Fibroblast of lung (primary cell): ENCODE measurements at places on chromosomes 6 and 20. TPM values are rescaled to one million over a fixed set of nuclear protein-coding genes. Genes with fewer than 3 reads are reported as not detected.

GRCh38 chr6:158016571-158017383 is 35.1 kb downstream of the SYNJ2 start:
- DNase-seq, result peak; percentile 59

DNA sequence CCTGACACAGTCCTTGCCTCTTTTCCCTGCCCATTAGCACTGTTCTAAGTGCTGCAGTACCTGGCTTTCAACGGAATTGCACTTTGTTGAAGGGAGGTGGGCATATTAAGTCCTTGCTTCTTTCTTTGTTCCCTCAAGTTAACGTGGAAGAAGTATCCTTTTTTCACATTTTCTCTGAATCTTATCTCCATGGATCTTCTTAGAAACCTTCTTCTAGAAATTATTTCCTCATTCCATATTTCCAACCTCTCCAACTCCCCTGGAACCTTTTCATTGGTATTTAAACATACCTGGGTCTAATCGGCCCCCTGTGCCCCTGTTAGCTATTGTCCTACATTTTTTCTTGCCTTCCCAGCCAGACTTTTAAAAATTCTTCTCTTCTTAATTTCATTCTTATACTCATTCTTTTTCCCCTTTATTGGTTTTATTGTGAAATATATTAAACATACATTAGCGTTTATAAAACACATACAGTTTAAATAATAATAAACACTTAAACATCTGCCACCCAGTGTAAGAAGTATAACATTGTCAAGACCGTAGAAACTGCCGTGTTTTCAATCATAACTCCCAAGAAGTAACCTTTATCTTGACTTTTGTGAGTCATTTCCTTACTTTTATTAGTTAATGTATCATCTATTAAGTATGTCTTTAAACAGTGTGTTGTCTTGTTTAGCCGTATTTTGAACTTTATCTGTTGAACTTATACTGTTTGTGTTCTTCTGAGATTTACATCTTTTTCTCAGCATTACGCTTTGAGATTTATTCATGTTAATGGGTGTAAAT is 118.2 kb downstream of the CDKAL1 start:
- peak; percentile 59 for DNase-seq

GRCh38 chr20:38032585-38033329 is 499 bp downstream of the TTI1 start:
- no peak for DNase-seq

GRCh38 chr20:37516811-37517750 is 4.0 kb upstream of the NNAT start:
- DNase-seq, result peak; percentile 77

DNA sequence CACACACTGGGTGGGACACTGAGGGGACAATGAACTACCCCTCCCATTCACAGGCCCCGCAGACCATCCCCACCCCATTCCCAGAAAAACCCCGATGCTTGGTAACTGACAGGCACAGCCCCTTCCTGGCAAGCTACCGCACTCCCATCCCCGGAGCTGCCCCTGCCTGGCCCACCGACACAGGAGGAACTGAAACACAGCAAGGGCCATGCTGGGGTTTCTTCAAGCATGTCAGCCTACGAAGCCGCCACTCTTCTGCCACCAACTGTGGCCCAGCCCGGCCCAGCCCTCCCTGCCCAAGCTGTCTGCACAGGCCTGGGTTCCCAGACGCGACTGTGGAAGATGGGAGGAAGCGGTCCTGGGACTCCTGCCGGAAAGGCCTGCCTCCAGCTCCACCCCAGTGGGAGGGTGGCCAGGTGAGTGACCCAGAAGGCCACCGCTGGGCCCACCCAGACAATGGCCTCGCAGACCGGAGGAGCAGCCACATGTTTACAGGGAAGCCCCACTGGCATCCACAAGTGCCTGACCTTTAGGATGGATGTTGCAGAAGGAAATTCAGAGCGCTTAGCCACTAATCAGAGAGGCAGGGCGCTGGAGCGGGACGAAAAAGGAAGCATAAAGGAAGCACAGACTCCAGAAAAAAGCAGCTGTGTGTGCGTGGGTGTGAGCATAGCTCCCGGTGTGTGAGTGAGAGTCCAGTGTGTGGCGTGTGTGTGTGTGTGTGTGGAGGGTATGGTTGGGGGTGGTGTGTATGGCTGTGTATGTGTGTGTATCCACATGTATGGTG is 91.6 kb downstream of the PRND start:
- DNase-seq, result no peak

DNA sequence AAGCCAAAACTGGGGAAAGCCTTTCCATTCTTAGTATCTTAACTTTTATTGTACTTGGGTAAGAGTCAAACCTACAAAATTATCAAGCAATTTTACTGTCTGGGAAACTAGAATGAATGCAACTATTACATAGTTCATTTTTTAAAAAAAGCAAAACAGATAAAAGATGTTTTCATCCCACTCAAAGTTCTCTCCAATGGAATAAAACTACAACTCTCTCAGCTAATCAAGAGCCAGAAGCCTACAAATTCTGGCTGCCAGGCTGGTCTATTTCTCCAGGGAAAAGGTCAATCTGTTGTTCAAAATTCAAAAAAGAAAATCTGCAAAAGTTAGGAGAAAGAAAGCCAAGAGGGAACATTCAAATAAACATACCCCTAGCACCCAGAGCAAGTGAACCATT is 56.2 kb downstream of the COL12A1 start:
- DNase-seq, result no peak

DNA sequence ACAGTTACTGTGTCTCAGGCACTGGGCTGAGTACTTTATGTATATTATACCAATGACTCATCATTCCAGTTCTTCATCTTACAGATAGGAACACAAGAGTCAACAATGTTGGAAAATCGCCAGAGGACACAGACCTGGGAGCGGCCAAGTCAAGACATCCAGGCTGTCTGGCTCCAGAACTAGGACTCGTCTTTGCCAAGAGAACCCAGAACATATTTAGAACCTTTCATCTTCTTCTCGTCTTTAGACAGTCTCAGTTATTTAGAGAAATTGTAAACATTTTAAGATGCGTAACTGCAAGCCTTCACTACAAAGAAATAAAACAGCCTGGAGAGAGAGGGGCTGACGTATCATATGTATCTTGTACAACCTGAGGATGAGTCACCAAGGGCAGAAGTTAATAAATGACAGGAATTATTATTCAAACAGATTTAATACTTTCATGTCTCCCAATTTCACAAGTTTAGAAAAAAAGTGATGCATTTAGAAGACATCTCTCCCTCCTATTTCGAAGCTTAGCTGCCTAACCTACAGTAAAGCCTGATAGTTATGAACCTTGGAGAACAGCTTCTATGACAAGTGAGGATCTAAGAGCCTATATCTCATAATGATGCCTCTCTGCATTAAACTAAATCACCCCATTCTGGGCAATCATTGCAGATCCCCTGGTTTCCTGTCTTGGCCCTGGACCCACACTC is 43.4 kb downstream of the SLC22A3 start:
- peak; percentile 80 for DNase-seq

DNA sequence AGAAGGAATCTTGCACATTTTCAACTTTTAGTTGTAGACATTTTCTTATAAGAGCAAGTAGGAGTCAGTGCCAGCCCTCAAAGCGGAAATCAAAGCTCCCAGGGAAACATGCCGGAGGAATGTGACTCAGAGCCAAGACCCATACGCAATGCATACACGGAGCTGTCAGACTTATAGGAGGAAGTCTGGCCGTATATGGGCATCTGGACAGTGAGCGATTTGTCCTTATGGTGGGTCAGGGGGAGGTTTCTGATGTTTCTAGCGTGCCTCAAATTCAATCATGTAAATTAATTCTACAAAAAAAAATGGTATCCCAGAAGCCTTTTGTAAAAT is 3.6 kb upstream of the CCN2 start:
- DNase-seq, result peak; percentile 99

GRCh38 chr6:154847318-154847717 is 114.1 kb downstream of the SCAF8 start:
- peak; percentile 16 for DNase-seq

DNA sequence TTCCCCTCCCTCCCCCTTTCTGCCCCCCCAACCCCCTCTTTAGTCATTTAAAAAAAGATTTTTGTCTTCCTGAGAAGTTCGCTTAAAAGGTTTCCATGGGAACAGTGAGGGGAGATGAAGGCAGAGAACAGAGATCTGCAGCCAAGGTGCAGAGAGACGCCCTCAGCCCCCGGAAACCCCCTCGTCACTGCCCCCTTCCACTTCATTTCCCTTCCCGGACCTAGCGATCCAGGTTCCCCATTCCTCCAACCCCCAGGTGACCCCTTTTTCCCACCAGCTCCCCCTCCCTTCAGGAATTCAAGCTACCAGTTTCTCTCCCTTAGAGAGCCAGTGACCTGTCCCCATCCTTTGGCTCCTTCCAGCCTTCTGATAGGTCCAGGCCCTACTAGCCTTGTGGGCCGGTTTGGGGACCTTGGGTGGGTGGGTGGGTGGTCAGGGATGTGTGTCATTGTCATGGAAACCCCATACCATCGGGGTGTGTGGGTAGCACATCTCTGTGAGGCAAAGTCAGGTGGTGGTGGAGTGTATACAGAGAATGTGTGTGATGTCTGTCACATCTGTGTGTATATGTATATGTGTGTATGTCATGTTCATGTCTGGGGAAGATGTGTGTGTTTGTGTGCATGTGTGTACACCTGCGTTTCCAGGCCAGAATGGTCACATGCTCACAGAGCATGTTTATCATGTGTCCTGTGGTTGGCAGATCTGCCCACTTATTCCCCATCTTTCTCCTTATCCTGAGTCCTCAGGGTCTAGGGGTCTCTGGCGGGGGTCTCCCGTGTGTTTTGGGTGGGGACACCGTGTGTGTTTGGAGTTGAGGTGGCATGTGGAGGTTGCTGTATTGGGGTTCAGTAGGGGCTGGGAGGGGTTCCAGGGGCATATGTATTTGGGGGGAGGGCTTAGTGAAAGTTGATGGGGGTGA is 7.0 kb downstream of the SYNGAP1 start:
- DNase-seq, result no peak

- peak; percentile 70 for DNase-seq
Observed at GRCh38 chr6:37987018-37987417, 167.5 kb downstream of the ZFAND3 start.

- DNase-seq, result no peak
Observed at GRCh38 chr6:146578054-146578453, 20.7 kb upstream of the ADGB start.

- peak; percentile 85 for DNase-seq
Observed at GRCh38 chr6:44439270-44440045, 52.0 kb downstream of the CDC5L start.

DNA sequence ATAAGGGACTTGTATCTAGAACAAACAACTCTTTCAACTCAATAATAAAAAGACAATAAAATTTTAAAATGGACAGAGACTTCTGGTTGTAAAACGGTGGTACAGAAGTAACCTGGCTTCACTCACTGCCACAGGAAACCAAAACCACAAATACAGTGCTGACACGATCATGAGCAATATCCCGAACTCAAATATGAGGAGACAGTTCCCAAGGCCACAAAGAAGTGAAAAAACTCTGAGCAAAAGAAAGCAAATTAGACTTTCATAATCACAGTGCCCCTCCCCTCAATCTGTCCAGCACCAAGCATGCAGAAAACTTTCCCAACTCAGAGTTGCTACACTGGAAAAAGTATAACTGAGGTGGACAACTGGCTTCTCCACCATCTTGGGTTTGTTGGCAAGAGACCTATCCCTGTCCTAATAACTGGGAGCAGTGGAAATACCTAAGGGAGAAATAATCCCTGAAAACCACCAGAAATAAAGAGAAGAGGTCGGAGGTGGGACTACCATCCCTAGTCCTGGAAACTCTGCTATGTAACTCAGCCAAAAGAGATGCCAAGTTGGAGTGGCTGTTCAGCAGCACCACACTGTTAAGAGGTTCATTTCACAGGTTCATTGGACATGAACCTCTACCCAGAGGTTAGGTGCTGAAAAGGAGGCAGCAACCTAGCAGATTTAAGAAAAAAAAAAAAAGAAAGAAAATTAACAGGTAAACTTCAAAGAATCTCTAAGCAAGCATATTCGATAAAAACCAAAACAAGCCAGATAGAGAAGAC is 55.5 kb downstream of the REV3L start:
- peak; percentile 87 for DNase-seq

DNA sequence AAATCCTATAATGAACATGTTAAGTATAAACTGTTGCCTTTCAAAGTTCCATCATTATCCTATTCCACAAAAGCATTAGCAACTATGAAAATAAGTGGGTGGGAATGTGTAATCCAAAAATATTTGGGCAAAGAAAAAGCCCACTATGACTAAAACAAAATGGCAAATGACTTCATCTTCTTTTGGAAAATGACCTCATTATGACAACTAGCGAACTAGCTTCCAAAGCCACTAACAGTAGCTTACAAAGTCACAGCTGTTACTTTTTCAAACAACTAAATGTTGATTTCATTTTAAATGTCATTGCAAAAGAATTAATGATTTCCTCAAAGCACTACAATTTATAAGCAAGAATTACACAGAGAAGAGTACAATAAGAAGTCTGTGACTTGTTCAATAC is 49.8 kb upstream of the RUNX2 start:
- DNase-seq, result peak; percentile 70

- DNase-seq, result no peak
Observed at GRCh38 chr20:57544838-57545564, 15.9 kb upstream of the PCK1 start.

GRCh38 chr20:38473367-38473795 is 738 bp downstream of the RALGAPB start:
- no peak for DNase-seq

DNA sequence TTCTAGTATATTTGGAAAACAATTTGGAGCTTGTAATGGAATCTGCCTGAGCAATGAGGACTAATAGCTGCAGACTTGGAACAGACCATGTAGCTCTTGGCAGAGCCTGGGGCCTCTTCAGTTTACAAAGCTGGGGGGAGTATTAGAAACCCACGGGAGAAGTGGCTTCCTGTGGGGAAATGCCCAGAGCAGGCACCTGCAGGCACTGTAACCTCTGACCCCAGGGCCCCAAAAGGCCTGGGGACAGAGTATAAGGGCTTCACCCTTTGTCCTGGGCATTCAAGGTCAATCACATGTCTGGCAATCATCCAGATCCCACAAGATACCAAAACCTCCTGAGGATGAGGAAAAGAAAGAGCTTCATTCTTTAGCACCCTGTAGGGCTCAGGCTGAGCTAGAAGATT is 19.4 kb downstream of the PKIG start:
- peak; percentile 88 for DNase-seq

The GUCA1A gene
- under 0.01 and 0.33 TPM in 2 replicates for total RNA-seq

The SLC26A8 gene
- total RNA-seq, result not detected in 2 replicates

The OSBPL2 gene
- total RNA-seq, result 23.6 and 27.9 TPM in 2 replicates

The OPRL1 gene
- total RNA-seq, result 2.6 and 4.1 TPM in 2 replicates

The NHLRC1 gene
- 3.1 and 3.5 TPM in 2 replicates for total RNA-seq

The ETV7 gene
- 1.0 and 1.5 TPM in 2 replicates for total RNA-seq
